Activated naive CD4-positive, alpha-beta T cell (primary cell): ENCODE measurements at places on chromosomes 5 and 9.

GRCh38 chr5:95781101-95781583 lies 41.4 kb downstream of the GLRX start:
- DNase-seq: peak; percentile 55

DNA sequence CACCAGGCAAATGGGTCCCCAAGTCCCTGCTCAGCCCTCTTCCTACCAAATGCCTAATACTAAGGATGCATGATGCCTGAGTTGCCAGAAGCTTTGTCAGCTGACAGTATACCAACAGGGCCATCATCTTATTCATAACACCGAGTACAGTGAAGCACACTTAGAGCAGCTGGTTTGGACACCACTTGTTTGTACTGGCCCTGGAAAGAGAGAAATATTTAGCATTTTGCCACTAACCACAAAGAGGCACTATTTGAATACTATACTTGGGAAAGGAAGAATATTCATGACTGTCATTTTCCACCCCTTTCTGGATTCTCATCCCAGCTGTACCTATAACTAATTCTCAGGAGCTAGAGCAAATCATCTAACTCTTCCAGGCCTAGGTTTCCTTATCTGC lies 364.4 kb upstream of the KIF2A start:
- DNase-seq: no peak

DNA sequence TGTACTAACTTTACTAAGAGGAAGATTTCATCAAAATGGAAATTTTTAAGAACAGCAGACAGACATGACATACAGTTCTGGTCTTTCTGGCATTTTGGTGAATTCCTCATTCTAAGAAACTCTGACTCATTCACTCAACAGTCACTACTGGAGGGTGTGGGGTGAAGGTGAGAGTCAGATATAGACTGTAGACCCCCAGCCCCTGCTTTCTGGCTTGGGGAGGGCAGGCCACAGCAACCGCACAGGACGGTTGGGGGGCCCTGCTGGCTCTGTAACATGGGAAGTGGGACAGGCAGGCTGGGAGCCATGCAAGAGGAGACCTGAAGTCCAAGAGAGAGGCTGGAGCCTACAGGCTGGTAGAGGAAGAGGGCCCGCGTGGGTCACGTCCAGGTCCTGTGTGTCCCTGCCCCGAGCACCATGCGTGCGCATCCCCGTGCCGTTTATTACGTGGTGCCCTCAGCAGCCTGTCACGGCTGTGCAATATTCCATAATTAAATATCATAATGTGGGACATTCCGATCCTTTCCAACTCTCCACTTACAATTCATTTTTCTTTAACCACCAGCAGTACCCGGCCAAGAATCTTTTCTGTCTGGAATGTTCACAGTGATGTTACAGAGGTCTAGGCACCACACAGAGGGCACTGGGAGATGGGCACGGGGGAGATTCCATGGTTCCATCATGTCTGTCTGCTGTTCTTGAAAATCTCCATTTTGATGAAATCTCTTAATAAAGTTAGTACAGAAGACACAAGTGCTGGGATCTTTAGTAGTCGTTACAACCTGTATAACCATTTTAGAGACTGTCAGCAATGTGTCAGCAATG lies 75.5 kb downstream of the SEMA4D start:
- DNase-seq: no peak

DNA sequence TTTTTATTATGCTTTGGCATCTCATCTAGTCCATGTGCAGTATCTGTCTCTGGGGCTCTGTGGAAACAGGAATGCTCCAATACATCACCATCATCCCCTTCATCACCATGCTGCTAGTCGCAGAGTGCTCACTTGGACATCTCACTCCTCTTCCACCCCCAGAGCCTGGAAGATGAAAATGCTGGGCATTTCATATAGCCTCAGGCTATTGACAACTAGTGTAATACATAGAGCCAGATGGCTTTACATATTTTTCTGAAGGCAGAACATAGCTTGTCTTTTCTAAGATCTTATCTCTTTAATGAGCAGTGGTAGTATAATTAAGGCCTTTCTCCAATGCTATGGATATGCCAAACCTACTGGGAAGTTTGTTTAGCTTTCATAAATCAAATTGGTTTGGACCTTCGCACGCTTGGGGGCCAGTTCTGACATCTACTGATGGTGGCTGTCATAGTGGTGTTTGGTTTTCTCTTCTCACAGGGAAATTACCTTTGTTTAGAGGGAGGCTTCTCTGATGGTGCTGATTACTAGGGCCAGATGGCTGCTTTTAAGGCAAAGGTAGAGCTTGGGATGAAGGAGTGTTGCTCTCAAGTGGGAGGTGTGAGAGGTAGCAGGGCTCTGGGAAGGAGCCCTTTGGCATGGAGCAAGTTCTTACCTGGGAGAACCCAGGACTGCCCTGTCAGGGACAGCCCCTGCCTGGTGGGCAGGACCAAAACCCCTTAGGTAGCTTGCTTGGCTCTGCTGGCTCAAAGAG lies 63.1 kb upstream of the CXCL14 start:
- DNase-seq: no peak

DNA sequence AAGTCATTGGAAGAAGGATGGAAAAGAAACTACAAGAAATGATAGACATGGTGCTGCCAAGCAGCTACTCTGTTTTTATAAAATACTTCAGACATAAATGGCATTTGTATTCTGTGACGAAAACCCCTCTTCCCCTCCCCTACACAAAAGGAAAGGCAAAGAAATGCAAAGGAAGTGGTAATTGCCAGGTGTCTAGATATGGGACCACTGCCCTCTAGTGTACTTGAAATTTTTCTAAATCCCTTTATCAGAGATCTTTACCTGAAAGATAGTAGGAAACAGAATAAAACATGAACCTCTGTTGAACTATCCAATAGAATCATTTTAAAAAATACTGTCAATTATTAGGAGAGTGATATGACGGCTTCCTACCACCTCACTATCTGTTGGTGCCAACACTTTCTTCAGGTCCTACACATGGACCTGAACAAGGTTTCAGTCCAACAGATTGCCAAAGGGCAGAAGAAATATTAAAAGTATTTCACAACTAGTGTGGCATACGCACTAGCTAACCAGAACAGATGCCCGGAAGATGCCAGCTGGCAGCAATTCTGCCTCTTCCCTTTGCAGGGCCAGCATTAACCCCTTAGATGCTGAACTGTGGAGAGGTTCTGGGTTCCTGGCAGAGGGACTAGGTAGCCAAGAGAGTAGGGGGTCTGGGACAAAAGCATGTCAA lies 104.1 kb downstream of the TSSK1B start:
- DNase-seq: no peak

DNA sequence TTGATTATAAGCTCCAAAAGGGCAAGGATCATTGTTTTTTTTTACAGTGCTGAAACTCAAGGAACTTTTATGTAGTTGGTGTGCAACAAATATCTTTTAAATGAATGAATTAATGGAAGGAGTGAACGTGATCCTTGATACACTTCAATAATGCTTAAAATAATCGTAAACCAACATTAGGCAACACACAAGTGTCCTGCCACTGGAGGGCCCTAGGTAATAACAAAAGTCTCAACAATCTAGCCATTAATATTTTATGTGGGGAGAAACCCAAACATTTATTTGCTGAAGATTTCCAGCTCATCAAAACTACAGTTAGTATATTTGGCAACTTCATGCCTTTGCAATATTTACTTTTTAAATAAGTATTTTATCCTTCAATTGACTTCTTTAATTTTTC lies 309.0 kb upstream of the FBXL7 start:
- no peak for DNase-seq
